AG04450 (cell line): ENCODE measurements at places on chromosomes 16 and 17. TPM values are rescaled to one million over a fixed set of nuclear protein-coding genes. Genes with fewer than 3 reads are reported as not detected.

The PRSS27 gene
- polyA plus RNA-seq = 0.32 and 0.46 TPM in 2 replicates

GRCh38 chr17:14737984-14738651, 437.2 kb downstream of the HS3ST3B1 start:
- peak; percentile 84 for DNase-seq

The SP2 gene
- 2.7 and 3.9 TPM in 2 replicates for polyA plus RNA-seq

- no peak for DNase-seq
These were observed 368.2 kb downstream of the SLC39A11 start for GRCh38 chr17:72724267-72724666.

The MRPL27 gene
- 106 and 116 TPM in 2 replicates for polyA plus RNA-seq

DNA sequence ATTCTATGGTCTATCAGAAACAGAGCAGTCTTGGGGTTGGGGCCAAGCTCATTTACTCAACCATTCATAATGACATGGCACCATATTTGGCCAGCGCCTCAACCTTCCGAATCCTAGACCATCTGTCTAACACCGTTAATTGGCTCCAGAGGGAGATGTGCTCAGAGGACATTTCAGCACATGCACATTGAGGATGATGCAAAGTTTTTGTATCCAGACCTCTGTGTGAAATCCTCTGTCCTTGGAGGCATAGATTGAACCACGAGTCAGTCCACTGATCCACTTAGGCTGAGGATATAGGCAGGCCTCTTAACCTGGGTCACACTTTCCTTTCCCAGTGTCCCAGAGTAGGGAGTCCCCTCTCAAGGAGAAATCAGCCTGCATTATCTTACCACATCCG, 85.5 kb downstream of the SHISA6 start:
- DNase-seq = no peak

DNA sequence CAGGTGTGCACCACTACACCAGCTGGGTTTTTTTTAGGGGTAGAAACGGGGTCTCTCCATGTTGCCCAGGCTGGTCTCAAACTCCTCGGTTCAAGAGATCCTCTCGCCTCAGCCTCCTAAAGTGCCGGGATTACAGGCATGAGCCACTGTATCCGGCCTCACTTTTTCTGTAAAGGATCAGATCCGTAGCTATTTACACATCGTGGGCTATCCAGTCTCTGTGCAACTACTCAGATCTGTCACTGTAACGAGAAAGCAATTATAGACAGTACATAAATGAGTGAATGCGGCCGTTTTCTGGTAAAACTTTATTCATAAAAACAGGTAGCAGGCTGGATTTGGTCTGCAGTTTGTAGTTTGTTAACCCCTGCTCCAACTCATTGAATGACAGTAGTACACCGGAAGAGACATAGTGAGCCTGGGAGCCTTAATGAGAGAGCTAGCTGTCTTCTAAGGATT, 44.5 kb downstream of the VMP1 start:
- DNase-seq = no peak

DNA sequence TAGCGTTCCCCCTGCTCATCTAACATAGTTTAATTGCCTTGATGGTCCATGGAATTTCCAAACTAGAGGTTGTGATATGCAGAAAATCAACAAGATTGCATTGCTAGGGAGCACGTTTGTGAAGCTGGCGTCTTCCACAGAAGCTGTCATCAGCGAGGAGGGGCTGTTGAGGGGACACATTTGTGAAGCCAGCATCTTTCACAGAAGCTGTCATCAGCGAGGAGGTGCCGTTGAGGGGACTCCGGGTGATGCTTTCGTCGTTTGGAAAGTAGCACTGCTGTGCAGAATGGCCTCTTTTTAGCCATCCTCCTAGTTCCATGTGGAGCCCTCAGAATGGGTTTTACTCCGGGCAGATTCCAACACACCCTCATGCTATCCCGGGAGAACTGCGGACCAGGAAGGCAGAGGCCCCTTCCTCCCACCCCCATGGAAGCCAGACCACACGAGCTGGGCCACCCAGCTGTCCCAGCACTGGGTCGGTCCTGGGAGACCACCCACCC, 119.6 kb upstream of the CHMP6 start:
- DNase-seq = no peak

- DNase-seq = no peak
These were observed 773 bp downstream of the BLTP2 start for GRCh38 chr17:28643983-28644786.

The ESRP2 gene
- 0.01 and 0.14 TPM in 2 replicates for polyA plus RNA-seq

- no peak for DNase-seq
These were observed 24.9 kb downstream of the ACSF3 start for GRCh38 chr16:89118361-89119165.

GRCh38 chr17:17661134-17661533, 20.1 kb upstream of the RAI1 start:
- no peak for DNase-seq

- no peak for DNase-seq
These were observed 443.2 kb downstream of the XYLT1 start for GRCh38 chr16:17027488-17028129.

DNA sequence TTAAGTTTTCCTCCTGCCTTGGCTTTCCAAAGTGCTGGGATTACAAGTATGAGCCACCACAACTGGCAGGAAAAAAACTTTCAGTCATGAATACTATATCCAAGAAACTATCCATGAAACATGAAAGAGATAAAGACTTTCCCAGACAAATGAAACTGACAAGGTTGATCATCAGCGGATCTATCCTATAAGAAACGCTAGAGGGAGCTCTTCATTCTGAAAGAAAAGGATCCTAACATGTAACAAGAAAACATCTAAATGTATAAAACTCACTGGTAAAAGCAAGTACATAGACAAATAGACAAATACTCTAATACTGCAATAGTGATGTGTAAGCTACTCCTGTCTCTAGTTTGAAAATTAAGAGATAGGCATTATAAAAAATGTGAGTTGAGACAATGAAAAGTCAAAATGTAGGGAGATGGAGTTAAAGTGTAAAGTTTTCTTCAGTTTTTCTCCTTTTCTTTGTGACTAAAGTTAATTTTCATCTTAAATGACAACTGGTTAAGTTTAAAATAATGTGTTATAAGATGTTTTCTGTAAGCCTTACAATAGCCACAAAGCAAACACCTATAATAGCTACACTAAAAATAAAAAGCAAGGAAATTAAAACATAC, 79.6 kb upstream of the TEKT1 start:
- DNase-seq = no peak

DNA sequence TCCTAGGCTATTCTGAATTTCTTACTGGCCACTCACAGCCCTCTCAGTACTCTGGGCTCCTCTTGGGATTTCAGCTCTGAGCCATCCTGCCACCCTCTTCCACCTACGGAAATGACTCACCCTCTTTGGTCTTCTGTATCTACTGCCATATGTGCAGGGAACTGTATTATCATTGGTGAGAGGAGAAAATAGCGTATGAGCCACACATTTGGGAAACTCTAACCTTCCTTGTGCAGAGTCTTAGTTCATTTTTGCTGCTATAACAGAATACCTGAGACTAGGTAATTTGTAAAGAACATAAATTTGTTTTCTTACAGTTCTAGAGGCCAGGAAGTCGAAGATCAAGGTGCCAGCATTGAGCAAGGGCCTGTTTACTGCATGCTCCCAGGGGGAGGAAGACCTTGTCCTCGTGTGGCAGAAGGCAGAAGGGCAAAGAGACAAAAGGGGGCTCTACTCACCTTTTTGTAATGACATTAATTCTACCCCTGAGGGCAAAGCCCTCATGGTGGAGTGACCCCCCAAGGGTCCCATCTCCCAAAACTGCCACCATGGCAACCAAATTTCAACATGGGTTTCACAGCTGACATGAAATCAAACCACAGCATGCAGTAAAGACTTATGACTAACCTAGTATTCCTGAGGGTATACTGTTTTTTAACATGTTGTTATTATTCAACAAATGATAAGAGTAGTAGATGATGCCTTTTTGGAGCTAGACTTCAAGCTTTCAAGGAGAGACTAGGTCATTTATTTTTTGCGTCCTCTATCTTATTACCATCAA, 191.8 kb downstream of the PRKCA start:
- DNase-seq = peak; percentile 60

The SHISA6 gene
- not detected in 2 replicates for polyA plus RNA-seq

The RSAD1 gene
- polyA plus RNA-seq = 15.5 and 17.5 TPM in 2 replicates

The SYCE1L gene
- polyA plus RNA-seq = 0.10 and 0.15 TPM in 2 replicates

DNA sequence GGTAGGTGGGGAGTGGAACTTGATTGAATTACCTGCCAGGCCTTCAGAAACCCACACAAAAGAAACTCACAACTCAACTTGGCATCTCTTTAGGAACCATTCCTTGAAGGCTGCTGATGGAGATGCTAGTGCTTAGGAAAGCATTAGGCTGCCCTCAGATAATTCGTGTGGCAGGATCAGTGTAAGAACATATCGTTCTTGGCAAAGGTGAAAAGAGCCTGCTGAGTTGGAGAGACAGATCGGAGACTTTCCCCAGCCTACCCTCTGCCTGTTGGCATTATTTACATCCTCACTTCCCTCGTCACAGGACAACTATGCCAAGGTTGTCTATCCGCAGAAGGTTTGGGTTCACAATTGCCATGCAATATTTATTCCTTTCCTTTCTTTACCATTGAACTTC, 120.0 kb upstream of the HS3ST3A1 start:
- DNase-seq = no peak

DNA sequence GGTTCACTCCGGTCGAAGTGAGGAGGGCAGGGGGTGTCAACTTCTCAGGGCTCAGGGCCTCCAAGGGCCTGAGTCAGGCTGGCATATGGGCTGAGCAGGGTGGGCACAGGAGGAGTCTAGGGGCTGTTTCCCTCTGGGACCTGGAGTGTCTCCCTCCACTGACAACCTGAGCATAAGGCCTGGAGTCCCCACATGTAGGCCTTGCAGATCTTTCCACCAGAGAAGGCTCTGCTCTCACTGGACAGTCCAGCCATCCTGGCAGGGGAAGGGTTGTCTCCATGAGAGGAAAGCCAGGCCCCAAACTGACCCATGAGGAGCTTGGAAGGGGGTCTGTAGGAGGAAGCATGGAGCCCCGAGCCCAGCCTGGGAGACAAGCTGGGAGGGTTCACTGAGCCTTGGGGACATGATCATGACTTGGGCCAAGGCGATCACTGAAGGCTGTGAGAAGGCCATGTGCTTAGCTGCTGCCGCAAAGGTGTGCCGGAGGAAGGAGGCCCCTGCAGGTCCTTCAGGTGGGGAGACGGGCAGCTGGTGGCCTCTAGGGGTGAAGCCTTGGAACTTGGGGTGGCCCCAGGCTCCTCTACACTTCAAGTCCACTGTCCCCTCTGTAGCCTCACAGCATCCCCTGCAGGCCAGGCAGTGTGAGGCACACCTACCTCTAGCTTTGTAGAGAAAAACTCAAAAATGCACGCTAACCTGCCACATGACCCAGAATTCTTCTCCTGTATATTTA, 9.9 kb downstream of the CMTM2 start:
- no peak for DNase-seq

DNA sequence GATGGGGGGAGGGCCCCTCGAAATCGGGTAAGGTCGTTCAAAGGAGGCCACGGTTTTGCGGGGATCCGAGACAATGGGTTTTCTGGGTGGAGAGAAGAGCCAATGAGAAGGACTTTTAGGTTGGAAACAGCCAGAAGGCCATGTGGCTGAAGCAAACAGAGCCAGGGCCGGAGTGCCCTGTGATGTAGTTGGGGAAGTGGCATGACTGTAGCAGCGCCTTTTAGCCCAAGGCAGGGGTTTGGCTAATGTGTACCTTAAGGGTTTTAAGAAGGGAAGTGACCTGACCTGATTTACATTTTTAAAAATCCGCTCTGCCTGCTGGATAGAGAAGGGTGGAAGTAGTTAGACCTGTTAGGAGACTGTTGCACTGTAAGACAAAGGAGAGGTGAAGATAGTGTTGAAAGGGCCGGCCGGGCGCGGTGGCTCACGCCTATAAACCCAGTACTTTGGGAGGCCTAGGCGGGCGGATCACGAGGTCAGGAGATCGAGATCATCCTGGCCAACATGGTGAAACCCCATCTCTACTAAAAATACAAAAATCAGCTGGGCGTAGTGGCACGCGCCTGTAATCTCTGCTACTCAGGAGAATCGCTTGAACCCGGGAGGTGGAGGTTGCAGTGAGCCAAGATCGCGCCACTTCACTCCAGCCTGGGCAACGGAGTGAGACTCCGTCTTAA, 1.0 kb downstream of the LYRM1 start:
- no peak for DNase-seq

DNA sequence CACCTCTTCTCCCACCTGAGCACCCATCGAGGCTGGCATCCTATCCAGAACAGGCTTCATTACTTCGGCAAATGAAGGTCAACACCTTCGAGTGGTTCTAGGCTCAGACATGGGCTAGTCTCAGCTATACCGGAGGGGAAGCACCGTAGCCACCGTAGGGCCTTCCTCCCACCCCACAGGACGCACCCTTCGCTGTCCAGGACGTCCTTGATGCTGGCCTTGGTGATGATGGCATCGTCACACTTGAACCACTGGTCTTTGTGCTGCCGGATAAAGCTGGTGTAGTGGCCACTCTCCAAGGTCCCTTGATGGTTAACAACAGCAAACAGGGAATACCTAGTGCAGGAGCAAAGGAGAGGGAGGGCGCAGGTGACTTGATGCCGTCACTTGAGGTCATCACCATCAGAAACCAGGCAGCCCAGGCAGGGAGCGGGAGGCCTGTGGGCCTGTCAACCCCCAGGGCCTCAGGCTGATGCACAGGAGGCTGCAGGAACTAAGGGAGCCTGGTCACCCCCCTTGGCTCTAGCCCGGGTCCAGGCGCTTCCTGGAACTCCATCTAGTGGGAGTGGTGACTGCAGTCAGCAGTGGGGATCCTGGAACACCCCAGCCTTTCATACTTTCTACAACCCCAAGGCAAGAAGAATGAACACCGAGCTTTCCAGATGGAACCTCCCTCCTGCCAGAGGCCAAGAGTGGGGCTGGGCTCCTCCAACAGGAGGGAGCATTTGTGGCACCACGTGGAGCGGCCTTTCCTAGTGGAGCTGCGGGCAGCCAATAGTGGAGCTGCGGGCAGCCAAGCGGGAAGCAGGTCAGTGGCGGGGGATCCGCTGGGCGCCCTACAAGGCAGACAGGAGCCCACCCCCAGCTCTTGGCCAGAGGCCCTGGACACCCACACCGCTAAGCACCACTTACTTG, 38.5 kb downstream of the USP22 start:
- no peak for DNase-seq

The CSH1 gene
- polyA plus RNA-seq = not detected in 2 replicates

GRCh38 chr16:89658221-89658879, 714 bp downstream of the SPATA33 start:
- DNase-seq = no peak

- peak; percentile 34 for DNase-seq
These were observed 27.6 kb downstream of the HSD17B2 start for GRCh38 chr16:82062645-82063058.
